Activated T-cell treated with anti-CD3 and anti-CD28 coated beads for 4 hours (primary cell): ENCODE measurements at places on chromosomes 4 and X.

DNA sequence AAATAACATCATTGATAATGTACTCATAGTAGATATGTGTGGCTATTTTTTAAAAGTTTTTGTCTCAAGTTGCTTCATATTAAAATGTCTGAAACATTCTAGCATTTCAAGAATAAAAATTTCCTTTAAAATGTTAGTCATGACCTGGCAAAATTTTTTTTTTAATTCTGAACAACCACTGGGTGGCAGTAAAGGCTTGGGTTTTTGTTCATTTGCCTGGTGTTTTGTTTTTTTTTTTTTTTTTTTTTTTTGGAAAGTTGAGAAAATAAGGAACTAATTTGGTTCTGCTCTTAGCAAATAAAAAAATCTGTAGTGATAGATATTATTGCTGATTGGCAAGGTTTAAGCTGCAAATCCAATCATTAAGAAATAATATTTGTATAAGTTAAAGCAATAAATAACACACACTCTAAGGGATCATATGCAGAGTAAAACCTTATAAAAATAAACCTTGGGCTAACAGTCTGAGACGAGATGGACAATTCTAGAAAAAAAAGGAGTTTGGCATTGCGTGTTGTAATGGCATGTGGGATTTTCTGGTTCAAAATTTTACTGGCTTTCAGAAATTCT, 81.4 kb downstream of the CEP44 start:
- no peak for DNase-seq

DNA sequence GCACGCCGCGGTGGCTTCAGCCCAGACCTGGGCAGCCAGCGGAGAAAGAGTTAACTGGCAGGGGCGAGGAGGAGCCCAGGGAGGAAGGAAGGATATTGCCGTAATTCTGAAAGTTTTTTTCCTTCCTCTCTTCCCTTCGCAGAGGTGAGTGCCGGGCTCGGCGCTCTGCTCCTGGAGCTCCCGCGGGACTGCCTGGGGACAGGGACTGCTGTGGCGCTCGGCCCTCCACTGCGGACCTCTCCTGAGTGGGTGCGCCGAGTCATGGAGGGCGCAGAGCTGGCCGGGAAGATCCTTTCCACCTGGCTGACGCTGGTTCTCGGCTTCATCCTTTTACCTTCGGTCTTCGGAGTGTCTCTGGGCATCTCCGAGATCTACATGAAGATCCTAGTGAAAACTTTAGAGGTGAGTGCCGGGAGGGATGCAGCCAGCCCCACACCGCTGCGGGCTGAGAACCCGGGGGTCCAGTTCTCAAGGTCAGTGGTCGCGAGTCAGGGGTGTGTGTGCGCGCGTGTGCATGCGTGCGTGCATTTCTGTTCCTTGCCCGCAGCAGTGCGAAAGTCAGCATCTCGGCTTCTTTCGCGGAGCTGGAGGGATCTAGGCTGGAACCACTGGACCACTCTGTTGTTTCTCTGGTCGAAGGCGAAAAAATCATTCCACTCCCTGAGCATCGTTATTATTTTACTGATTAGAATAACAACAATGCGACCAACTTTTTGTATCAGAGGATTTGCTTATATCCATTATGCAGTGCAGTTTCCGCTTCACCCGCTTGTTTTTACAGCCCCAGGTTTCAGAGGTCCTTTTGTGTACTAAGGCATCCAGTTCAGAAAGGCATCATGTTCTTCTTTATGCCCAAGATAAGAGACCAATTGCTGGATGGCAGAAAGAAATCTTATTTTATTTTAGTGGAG, 709 bp downstream of the GPAT3 start:
- DNase-seq, result no peak

DNA sequence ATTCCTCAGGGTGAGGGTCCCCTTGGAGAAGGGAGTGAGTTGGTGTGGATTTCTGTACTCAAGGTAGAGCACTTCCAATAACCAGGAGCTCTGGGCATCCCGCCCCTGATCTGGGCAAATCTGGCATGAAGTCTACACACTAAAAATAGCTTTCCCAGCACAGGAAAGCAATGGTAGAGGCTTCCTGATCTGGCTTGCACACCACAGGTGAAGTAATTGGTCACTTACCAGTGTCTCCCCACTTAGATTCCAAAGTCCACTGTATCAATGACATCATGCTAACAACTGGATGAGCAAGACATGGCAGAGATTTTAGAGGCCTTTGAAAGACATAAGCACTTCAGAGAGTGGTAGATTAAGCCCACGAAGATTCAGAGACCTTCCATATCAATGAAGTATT, 17.8 kb upstream of the IDS start:
- DNase-seq, result no peak

GRCh38 chr4:93018806-93019205, 715.0 kb downstream of the GRID2 start:
- no peak for DNase-seq

DNA sequence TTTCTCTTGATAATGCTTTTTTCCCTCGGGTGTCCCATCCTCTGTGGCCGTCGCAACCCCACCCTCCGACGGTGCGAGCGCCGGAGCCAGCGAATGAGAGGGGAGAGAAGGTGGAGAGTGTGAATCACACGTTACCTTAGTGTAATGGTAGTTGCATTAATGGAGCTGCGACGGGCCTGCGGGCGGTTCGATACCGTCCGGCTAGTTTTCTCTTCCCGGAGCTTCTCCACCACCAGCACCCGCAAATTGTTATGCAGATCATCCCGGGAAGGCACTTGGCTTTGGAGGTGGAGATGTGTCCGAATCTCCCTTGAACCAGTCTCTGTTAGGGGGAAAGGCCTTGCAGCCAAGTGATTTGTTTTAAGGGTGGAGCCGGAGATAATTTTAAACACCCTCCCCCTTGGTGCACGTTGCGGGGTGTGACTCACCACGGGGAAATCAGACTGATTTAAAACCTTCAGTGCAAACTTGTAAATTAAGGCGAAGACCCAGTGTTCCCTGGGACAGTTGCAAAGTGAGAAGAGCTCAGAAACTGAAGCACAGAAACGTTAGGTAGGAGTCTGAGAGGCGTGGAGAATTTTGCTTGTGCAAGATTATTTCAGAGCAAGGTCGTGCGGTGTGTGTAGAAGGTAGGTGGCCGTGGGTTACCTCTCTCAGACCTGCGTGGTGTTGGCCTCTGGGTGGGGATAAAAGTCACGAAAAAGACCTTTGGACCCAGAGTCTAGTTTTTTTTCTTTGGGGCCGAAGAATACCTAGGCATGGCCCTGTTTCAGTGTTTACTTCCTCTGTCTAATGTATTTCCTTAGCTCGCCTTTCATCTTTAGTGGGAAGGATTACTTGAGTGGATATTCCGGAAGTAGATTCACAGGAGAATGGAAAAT, 1.3 kb downstream of the AFF1 start:
- peak; percentile 67 for DNase-seq

DNA sequence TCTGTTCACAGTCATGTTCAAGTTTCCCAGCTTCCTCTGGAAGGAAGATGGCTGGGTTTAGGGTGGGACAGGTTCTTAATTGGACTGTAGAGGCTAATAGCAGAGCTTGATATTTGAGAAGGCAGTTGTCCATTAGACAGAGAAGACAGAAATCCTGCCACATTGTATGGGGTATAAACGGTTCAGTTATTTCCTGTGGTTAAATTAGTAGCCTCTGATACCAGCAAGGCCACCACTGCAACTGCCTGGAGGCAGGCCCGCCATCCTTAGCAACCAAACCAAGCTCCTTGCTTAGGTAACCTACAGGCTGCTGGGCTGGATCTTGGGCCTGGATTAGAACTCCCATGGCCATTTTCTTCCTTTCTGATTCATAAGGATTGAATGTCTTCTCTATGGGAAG, 1367.0 kb downstream of the PCDH7 start:
- no peak for DNase-seq

- DNase-seq, result no peak
These were observed 29.5 kb downstream of the LRIT3 start for GRCh38 chr4:109877400-109877799.

DNA sequence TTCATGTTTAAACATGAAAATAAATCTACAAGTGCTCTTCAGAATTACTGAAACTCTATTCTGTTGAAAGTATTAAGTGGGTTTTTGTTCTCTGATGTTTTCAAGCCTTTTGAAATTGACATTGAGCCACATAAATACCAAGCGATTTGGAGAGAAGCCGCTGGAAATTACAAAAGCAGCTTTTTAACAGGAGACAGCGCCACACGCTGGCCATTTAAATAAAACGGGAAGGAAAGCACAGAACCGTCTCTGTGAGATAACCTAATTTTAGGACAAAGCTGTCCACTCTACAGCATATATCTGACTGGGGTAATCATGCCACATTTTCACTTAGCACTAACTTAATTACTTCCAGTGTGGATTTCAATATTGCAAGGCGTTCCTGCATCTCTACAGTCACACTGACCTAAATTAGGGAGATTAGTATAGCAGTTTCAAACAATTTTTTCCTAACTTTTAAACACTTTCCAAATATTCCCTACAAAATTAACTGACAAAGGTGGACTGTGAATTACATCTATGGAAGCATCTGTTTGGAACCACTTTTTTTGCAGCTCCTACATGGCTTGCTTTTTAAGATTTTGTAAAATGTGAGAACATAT, 6.8 kb upstream of the ANOS1 start:
- peak; percentile 1 for DNase-seq

DNA sequence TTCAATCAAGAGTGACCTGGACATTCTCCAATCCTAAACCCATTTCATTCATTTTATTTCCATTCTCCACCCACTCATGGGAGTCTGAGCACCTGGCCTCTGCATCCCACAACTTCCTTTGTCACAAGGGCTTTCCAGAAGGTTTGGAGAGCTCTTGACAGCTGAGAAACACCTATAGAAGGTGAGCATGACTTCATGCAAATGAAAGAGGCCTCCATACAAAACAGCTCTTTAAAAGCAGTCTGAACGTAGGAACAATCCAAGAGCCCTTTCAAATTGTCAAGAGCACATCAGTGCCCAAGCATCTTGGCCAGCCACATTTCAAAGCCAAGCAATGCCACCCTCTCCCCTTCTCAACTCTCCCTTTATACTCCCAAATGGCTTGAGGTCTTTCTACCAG, 74.9 kb upstream of the RAP2C start:
- no peak for DNase-seq

GRCh38 chr4:12409507-12410190, 981.0 kb upstream of the HS3ST1 start:
- no peak for DNase-seq

DNA sequence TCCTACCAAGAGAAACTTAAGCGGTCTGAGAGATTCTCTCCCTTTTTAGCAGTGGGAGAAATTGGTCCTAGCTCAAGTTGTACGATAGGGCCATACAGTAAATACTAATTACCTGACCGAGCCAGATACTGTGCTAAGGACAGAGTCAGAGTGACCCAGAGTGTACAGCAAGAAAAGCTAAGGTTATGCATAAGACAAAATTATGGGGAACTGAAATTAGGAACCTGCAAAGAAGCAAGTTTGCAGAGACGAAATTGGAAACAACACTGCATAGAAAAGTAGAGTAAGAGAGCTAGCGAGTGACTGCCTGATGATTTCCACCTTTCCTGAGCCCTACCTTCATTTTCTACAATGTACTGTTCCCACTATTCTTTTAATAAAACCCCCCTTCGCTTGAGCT, 278.1 kb downstream of the NKX6-1 start:
- DNase-seq, result no peak

DNA sequence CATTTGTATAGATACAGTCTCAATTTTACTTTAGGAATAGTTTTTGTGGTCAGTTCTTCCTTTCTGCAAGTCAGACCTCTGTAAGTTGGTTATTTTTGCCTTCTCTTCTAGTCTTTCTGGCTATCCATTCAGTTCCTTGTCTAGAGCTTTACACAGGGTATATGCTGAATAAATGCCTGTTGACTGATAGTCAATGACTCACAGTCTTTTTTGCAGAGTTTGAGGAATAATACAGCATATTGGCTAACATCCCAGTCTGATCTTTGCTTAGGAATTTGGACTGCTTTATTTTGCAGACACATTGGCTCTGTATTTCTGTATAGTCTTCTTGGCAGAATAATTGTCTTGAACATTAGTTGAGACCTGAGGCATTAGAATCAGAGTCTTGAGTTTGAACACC, 132.4 kb downstream of the MAGEC1 start:
- DNase-seq, result no peak

DNA sequence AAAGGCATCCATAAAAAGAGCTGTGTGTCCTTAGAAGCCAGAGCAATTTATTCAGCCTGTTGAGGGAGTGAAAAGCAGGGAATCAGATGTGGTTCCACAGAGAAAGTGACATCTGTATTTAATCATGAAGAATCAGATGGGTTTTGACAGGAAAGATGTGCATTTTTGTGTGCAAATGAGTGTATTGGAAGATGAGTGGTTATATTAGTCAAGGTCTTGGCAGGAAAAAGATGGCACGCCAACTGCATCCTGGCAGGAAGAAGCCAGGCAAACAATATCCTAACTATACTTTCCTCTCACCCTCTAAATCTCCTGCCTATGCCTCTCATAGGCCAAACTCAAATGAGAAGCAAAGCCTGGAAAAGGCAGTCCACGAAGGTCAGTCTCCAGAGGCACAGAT, 59.1 kb downstream of the SCFD2 start:
- no peak for DNase-seq

DNA sequence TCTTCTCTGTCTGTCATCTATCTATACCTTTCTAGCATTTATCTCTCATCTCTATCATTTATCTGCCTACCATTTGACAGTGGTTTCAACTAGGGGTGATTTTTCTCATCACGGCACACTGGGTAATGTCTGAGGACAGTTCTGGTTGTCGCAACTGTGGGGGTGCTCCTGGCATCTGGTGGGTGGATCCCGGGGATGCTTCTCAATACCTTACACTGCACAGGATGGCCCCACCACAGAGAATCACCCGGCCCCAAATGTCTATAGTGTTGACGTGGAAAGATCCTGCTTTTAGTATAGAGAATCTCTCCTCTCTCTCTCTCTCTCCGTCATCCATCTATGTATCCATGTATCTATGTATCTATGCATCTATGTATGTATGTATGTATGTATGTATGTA, 7.2 kb downstream of the P2RY8 start:
- no peak for DNase-seq

DNA sequence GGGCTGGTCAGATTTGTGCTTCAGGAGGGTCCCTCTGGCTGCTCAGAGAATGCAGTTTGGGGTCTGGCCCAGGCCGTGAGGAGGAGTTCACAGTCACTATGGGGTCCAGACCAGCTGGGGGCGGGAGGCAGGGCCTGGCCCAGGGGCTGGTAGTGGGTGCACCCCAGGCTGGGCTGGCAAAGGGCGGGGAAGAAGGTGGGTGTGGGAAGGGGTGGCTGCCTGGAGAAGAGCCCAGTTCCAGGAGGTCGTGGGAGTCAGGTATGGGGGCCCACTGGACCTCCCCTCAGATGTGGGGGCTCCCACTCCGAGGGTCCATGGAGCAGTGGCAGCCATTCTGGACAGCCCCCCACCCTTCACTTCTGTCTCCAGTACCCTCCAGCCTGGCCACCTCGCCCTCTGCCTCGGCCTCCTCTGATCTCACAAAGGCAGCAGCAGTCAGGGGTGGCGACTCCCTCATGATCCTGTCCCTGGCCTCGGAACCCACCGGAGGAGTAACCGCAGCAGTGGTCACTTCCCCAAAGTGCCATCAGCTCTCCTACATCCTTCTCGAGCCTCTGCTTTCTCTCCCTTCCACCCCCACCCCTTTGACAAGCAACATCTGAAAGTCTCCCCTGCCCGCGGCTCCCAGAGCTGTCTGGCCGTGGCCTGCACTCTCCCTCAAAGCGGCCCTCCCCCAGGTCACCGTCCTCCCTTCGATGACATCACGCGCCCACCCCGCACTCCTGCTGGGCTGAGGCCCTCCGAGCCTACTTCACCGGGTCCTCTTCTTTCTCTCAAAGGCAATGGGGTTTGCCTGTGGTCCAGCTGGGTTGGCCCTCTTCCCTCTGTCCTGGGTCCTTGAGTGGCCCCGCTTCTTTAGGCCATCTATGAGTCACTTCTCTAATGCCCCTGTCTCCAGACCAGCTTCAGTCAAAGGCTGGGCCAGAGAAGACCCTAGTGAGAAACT, 1.7 kb upstream of the SLC6A8 start:
- no peak for DNase-seq

- DNase-seq, result no peak
These were observed 231.5 kb upstream of the DIAPH2 start for GRCh38 chrX:96453139-96453538.
